ENCODE measurements at places on chromosomes 3 and 15. TPM values are rescaled to one million over a fixed set of nuclear protein-coding genes. Genes with fewer than 3 reads are reported as not detected.

DNA sequence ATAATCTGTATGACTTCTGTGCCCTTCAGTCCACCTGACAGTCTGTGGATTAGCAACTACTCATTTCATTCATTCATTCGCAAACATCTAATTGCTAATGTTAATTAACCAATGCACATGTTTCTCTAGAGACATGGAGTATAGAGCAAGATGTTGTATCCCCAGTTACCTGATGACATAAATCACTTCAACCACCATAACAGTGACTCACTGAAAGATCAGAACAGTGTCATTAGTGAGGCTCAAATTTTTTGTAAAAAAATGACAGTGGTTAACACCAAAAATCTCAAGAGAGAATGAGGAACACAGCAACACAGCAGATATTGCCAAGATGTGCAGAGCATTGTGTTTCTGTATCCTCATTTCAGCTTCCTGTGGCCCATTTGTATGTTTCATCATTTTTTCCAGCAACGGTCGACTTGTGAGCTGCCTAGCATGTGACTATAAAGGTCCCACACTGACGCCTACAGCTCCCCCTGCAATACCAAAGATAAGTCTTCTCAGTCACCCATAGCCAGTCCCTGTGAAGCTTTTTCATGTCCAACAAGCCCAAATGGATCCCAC is 3.7 kb upstream of the PLD1 start:
- DNase-seq: no peak

DNA sequence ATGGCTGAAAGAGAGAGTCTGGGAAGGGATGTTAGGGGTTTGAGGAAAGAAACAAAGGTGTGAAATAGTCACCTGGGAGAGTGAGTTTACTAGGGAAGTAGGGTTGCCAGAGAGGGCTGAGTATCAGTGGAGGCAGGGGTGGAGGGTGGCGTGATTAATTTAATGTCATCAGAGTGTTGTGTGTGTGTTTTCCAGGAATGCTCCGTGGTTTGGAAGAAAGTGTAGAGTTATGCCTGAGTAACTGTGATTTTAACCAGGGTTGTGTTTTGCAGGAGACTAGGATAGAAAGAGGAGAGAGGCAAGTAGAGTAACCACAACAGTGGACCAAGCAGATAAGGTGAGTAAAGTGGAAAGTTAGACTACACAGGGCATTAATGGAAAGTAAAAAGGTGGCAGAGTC is 27.2 kb downstream of the PLD1 start:
- no peak for DNase-seq

DNA sequence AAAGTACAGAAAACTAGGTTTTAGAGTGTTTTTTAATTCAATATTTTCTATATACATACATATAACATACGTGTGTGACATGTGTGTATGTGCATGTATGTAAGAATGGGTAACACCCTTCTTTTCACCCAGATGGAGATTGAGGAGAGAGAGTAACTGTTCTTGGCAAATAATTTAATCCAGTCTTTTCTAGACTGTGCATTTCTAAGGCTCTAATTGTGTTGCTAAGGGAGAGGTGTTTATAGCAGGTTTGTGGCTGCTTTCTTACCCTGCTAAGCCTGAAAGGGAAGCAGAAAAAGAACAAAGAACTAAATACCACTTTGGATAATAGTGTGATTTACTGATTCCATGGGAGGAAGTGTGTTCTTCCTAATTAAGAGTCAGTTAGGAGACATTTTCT is 46.0 kb upstream of the ALDH1L1 start:
- no peak for DNase-seq

DNA sequence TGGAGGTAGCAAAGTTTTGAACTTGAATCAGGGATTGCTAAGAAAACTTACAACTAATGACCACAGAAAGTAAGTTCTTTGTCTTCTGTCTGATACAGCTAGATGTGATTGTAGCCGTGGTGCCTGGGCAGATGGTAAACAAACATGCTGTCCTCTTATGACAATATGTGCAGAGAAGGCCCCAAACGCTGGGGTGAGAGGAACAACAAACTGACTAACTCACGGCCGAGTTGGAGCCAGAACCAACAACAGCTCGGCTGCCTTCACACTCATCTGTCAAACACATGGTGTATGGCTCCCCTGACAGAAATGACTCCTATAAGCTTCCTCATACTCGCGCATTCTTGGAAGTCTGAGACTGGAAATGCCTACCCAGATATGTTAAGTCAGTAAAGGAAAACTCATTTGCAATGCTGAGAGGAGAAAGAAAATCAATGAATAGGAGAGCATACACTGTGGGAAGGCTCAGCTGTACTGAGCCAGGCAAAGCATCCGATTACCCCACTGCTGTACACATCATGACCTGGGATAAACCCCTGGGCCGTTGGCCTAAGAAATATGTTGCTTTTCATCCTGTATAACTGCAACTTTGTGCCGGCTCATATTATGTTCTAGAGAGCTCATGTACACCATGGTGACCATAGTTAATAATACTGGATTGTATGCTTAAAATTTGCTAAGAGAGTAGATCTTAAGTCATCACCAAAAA is 5.7 kb downstream of the THBS1 start:
- no peak for DNase-seq

DNA sequence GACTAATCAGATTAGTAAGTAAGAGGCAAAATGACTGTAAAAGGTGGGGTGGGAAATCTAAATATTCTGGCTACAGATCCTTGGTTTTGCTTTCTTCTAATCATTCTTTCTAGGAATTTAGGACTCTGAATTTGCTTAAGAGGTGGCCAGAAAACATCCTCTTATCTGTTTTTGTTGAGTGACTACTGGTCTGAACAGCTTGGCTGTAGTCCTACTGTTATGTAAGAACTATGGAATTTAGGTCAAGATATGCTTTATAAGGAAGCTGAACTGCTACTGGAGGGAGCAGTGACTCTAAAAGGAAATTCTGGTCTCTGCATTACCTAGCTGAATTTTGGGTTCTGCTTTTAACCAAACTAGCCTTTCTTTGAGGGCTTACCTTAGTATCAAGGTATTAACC is 33.5 kb upstream of the CSPG5 start:
- DNase-seq: no peak

GRCh38 chr3:19065027-19065426 is 83.3 kb upstream of the KCNH8 start:
- no peak for DNase-seq

- DNase-seq: no peak
These were observed 84.2 kb downstream of the FOXP1 start for GRCh38 chr3:71499227-71499876.

GRCh38 chr3:139695426-139696313 is 17.9 kb upstream of the NMNAT3 start:
- no peak for DNase-seq

- no peak for DNase-seq
These were observed 554.0 kb downstream of the NSUN3 start for GRCh38 chr3:94616833-94617232.

DNA sequence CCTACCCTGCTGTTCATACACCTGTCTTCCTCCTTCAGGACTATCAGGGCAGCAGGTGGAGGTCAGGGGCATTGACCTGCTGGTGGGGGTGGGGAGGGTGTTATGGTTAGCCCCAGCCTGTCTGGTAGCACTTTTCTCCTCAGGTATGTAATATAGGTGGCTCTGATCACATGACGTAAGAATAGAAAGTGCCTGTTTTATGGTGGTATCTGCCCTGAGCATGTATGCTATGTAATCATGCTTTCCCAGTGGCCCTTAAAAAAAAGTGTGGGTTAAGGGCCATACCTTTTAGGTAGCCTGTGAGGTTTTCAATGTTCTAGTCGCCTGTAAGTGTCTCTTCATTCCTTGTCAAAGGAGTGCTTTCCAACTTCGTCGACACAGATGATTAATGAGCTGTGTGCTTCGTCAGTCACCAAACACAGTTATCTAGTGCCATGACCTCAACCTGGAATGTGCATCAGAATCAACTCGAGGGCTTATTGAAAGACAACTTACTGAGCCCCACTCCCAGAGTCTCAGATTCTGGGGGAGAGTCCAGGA is 86.3 kb downstream of the KLHL25 start:
- DNase-seq: no peak

DNA sequence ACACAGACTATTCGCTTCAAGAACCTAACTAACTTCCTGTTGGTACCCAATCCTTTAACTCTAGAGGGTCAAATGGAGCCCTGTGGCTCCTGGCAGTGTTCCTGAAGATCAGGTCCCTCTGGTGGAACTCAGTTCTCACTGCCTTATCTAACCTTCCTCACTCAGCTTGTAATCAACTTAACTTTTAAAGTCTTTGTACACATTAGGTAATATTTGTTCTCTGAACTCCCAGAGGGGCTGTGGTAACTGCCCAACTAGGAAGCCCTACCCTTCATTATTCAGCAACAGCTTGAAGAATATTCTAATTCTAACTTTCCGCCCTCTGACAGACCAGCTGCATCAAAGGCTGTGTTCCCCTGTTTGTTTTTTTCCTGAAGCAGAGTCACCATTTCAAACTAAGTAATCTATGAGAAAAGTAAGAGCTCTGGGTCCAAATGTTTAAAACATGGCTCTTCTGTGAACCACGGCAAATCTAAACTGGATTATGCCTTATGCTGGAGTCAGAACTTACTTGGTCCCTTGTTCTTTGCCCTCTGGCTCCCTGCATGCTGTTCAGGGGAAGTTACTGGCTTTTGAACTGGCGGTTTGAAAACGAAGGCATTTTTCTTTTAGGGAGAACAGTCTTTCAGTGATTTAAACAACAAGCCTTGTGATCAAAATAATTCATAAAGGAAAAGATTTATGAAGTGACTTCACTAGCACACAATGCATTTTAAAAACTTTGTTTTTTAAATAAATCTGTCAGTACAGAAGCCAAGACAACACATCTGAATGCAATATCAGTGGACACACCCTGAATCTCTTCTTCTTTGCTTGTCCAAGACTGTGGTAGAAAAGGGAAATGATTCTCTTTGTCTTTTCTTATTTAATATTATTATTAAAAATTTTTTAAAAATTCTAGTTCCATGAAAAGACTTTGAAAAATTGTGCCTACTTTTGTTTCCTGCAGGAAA is 365.6 kb downstream of the TIGIT start:
- DNase-seq: no peak

DNA sequence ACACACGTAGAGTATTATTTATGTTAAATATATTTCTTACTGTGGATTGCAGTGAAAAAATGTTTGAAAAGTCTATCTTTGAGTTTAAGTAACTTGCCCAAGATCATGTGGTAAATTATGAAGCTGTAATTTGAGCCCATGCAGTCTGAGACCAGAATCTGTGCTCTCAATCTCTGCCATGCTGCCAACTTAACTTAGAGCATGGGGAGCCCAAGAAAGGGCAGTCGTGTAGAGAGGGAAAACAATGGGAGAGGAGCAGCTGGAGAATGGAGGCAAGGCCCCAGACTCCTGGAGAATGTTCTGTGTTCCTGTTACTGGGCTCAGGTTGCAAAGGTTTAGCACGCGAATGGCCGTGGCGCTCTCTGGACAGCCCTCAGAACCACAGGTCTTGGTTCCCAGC is 311.6 kb upstream of the RASGRP1 start:
- no peak for DNase-seq

- DNase-seq: no peak
These were observed 177.9 kb downstream of the OSBPL10 start for GRCh38 chr3:31802981-31803740.

FBXL2 gene
- total RNA-seq: 12.3 TPM

C2CD4A gene
- total RNA-seq: 0.15 TPM

XCR1 gene
- total RNA-seq: not detected

DPPA4 gene
- 0.26 TPM for total RNA-seq

PIGZ gene
- total RNA-seq: 6.3 TPM

Measured in Panc1 (cell line).